Activated T-helper 1 cell treated with anti-CD3 and anti-CD28 coated beads, Interleukin-12 subunit alpha, Interleukin-12 subunit beta, Interleukin-2, Interleukin-4 antibody, amounts not matched to agents 30 ng/mL and 10 ng/mL and 1 ng/mL, durations not matched to agents 14 hours and 24 hours and 36 hours (primary cell): ENCODE measurements at places on chromosomes 2 and 18.

- peaks cover 21% of the 10 kb centered on the region for H3K36me3 ChIP-seq
- peaks cover 11% of the 10 kb centered on the region for H3K4me1 ChIP-seq
- no peaks in the 10 kb centered on the region for H3K27me3 ChIP-seq
- H3K27ac ChIP-seq: no peak overlapping the region
- DNase-seq: no peak
Measured at GRCh38 chr2:143604566-143604959, 475.3 kb downstream of the ARHGAP15 start.

GRCh38 chr2:45806563-45807358, 155.3 kb downstream of the PRKCE start:
- no peak overlapping the region for H3K27ac ChIP-seq
- no peaks in the 10 kb centered on the region for H3K4me1 ChIP-seq
- no peaks in the 10 kb centered on the region for H3K36me3 ChIP-seq

DNA sequence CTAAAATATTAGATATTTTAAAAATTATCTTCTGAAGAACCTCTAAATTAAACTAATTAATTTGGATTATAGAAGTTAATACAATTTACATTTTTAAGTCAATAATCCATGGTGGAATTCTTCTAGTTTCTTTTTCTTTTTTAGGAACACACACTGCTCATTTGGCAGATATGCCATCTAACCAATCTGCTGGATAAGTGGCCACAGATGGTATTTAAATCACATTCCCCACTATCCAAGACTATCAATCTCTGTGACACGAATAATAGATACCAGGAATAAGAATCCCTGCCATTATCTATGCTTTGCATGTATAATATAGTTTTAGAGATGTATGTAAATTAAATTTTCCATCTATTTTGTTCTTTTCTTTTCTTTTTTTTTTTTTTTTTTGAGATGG, 58.5 kb downstream of the CABYR start:
- no peak overlapping the region for H3K27ac ChIP-seq
- peaks cover 9% of the 10 kb centered on the region for H3K27me3 ChIP-seq
- H3K4me1 ChIP-seq: no peaks in the 10 kb centered on the region
- no peak overlapping the region for H3K4me3 ChIP-seq
- no peak for DNase-seq

DNA sequence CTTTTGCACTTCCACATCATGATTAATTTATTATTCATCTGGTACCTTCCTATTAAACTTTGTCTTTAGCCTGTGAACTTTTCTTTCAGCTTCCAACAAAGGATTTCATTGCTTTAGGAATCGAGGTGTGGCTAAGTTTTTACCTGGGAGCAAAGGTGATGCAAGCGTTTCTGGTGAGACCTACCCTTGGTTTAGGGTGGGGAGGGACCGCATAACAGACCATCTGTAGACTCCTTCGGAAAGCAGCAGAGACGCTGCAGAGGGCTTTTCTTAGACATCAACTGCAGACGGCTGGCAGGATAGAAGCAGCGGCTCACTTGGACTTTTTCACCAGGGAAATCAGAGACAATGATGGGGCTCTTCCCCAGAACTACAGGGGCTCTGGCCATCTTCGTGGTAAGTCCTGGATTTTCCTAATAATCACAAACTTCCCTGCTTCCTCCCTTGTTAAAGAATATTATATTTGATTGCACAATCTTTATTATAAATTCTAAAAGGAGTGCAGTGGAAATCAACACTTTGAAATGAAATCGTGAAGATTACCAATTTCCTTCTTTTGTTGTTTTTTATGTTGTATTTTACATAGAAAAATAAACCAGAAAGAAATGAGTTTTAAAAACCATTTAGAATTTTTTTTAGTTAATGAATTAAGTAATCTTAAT, at the start of gene DSG3:
TSS of gene DSG3 (plus strand) at position 212 of the 662 bp plus-strand sequence. CDS start at position 349, 137 bp downstream.
- H3K4me1 ChIP-seq: no peaks in the 10 kb centered on the region
- H3K36me3 ChIP-seq: no peaks in the 10 kb centered on the region
- no peak within 1 kb of the TSS for H3K4me3 ChIP-seq
- no peak for DNase-seq
- H3K27me3 ChIP-seq: no peaks in the 10 kb centered on the region

GRCh38 chr2:151976945-151977353, 121.9 kb downstream of the CACNB4 start:
- DNase-seq: no peak
- no peaks in the 10 kb centered on the region for H3K36me3 ChIP-seq
- H3K4me3 ChIP-seq: no peak overlapping the region
- H3K27me3 ChIP-seq: peaks cover 9% of the 10 kb centered on the region
- H3K4me1 ChIP-seq: peaks cover 23% of the 10 kb centered on the region

GRCh38 chr2:152573168-152573567, 144.1 kb downstream of the PRPF40A start:
- H3K4me3 ChIP-seq: no peak overlapping the region
- H3K27me3 ChIP-seq: peaks cover 6% of the 10 kb centered on the region
- peak; percentile 7 for DNase-seq
- no peak overlapping the region for H3K27ac ChIP-seq
